Smooth muscle cell of trachea (primary cell): ENCODE measurements at places on chromosomes 3 and 15. TPM values are rescaled to one million over a fixed set of nuclear protein-coding genes. Genes with fewer than 3 reads are reported as not detected.

The SAMD7 gene
- not detected in 2 replicates for total RNA-seq

The DLL4 gene
- 0.17 and 0.73 TPM in 2 replicates for total RNA-seq

The MEX3B gene
- 3.2 and 6.6 TPM in 2 replicates for total RNA-seq

The CLSTN2 gene
- 0.29 and 0.33 TPM in 2 replicates for total RNA-seq

The TMEM40 gene
- 0.15 TPM in 1 of 2 replicates, not detected in the other for total RNA-seq

The ROBO2 gene
- 1.0 and 2.8 TPM in 2 replicates for total RNA-seq

The RHCG gene
- not detected in 2 replicates for total RNA-seq

The MEIS2 gene
- total RNA-seq, result 51.1 and 60.0 TPM in 2 replicates

The TRAK1 gene
- 32.6 and 41.5 TPM in 2 replicates for total RNA-seq

The HIGD1A gene
- 125 and 203 TPM in 2 replicates for total RNA-seq

The SYNPR gene
- total RNA-seq, result not detected in 2 replicates

The GABRR3 gene
- total RNA-seq, result not detected in 2 replicates

The PAQR5 gene
- 5.8 and 7.9 TPM in 2 replicates for total RNA-seq

The SLC24A5 gene
- total RNA-seq, result not detected in 2 replicates

The SOX14 gene
- not detected in 2 replicates for total RNA-seq

The TP63 gene
- total RNA-seq, result under 0.01 and 0.15 TPM in 2 replicates

The DET1 gene
- total RNA-seq, result 6.6 and 8.1 TPM in 2 replicates

The NOP10 gene
- total RNA-seq, result 143 and 257 TPM in 2 replicates

The HYKK gene
- 2.3 and 3.5 TPM in 2 replicates for total RNA-seq

The P4HTM gene
- total RNA-seq, result 36.5 and 58.7 TPM in 2 replicates

The RIOX2 gene
- total RNA-seq, result 33.3 and 38.9 TPM in 2 replicates

The WNT5A gene
- total RNA-seq, result 3.6 and 5.3 TPM in 2 replicates

The SI gene
- not detected in 2 replicates for total RNA-seq

The LDHAL6B gene
- not detected in 2 replicates for total RNA-seq
